ENCODE measurements at places on chromosomes 12 and 14.

- DNase-seq, result no peak
Measured at GRCh38 chr12:80936642-80937390, 918 bp downstream of the LIN7A start.

DNA sequence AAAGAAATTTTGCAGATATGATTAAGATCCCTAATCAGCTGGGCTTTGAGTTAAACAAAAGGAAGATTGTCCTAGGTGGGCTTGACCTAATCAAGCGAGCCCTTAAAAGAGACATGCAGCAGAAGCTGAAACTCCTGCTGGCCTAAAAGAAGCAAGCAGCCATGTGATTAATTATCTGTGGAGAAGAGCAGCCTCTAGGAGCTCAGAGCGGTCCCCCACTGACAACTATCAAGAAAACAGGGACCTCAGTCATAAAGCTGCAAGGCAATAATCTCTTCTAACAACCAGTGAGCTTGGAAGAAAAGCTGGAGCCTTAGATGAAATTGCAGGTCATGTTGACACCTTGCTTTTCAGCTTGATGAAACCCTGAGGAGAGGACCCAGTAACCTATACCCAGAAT is 288.9 kb upstream of the CLEC14A start:
- no peak for DNase-seq

DNA sequence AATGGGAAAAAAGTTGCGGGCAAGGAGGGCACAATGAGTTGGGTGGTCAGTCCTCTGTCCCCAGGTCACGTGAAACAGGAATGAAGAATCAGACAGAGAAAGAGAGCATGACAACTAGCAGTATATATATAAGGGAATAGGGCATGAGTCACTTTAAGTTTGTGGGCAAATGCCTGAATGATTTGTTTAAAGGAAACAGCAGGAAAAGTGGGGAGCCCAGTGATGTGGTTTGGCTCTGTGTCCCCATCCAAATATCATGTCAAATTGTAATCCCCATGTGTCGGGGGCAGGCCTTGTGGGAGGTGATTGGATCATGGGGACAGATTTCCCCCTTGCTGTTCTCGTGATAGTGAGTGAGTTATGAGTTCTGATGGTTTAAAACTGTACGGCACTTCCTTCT is 195.3 kb upstream of the IGF1 start:
- no peak for DNase-seq

- DNase-seq, result no peak
Measured at GRCh38 chr12:65182012-65182739, 12.8 kb downstream of the LEMD3 start.

- no peak for DNase-seq
Measured at GRCh38 chr12:122602456-122602855, 75.4 kb downstream of the KNTC1 start.

GRCh38 chr12:84986586-84986985 is 49.5 kb downstream of the TSPAN19 start:
- DNase-seq, result no peak

DNA sequence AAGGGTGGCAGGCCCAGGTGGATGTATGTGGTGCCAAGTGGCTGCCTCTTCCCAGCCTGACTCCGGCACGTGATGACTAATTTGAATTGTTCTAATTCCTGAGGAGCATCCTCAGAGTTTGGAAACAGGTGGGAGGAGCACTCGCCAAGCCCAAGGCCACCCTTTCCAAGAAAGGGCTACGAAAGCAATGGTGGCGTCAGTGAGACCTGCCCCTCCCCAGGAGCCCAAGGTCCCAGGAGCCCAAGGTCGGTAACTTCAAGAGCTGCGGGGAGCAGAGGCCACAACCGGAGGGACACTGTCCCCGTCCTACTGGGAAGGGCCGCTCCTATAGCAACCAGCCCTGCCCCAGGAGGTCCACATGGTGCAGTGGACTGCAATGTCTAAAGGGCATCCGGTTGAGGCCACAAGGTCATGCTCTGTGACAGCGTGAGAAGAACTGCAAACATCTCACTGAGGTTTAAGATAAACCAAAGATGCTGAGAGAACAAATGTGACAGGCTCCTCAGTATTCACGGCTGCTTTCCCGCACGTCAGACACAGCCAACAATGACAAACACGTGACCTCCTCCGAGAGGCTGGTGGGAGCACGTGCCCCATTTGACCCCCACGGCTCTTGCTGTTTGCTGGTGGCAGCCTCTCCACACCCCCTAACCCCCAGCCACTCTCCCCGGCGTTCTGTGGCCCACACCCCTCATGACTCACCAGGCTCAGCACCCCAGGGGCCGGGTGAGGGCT is 79.6 kb downstream of the ITPK1 start:
- DNase-seq, result no peak

GRCh38 chr12:89468648-89469326 is 55.8 kb downstream of the GALNT4 start:
- DNase-seq, result no peak

- no peak for DNase-seq
Measured at GRCh38 chr12:3137268-3137781, 60.1 kb downstream of the TSPAN9 start.

DNA sequence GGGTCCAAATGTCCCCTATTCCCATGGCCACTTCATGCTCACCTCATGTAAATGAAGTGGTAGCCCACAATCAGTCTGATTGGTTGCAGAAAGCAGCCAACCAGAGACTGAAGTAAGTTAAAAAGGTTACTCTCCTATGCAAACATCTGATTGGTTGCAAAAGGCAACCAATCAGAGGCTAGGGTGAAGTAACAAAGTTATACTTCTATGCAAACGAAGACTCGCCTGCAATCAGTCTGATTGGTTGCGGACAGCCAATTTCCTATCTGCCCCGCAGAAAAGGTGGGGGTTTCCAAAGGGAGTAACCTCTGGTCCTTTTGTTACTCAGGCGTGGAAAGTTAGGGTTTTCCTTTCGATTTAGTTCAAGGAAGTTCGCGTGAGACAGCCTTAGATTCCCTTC is 208.1 kb upstream of the NEDD1 start:
- DNase-seq, result no peak
